ENCODE measurements at places on chromosomes 13 and 19.

DNA sequence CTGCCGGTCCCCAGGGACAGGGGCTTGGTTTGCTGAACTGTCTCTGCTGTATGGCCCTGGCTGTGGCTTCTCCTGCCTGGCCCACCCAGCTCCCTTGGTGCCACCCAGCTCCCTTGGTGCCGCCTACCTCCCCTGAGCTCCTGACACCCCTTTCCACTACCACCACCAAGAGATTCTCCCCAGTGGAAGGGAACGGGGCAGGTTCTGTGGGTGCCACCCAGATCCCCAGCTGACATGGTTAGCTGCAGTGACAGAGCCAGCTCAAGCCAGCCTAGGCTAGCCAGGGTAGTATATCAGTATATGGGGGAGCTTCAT, 28.5 kb upstream of the POP4 start:
- DNase-seq: no peak

DNA sequence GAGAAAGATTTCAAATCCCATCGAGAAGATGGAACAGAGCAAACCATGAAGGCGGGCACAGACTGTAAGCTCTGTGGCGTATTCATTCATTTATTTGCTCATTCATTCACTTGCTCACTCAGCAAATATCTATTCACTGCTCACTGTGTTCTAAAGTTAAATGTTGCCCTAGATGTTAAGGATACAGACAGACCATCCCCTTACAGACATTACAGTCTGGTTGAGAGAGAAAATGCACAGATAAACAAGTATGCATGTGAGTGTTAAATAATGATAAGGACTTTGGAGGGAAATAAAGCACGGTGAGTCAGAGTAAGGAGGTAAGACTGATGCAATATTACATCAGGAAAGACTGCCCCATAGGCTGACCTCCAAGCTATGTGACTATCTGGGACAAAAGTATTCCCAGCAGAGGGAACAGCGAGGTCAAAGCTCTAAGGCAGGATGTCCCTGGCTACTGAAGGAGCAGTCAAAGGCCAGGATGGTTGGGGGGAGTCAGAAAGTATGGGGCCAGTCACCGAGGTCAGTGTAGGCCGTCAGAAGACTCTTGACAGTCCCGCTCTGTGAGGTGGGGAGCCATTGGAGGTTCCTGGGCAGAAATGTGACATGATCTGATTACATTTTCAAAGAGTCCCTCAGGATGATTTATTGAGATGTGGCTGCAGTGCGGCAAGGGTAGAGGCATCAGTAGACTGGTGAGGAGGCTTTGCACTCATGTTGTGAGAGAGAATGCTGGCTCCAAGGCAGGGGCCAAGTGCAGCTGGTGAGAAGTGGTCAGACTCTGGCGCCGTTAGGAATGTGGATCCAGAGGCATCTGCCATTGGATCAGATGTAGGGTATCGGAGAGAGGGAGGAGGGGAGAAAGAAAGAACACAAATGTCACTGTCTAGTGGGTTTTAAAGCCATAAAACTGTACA, 37.9 kb downstream of the MBNL2 start:
- DNase-seq: peak; percentile 97

- DNase-seq: no peak
These were observed 52.8 kb downstream of the TNFRSF19 start for GRCh38 chr13:23622985-23623384.

DNA sequence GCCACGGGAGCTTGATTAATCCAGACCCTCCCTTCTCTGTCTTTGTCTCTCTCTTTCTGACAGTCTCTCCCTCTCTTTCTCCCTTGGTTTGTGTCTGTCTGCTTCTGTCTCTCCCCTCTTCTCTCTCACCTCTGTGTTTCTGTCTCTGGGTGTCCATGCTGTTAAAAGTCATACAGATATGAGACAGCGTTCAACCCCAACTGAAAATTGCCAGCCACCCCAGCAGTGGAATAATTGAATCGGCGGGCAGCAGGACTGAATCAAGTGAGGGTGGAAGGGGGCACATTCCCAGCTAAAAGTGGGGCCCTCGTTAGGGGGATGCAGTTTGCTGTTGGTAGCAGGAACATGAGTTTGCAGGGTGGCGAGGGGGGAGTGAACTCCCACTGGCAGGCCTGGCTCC, 43.7 kb downstream of the TINCR start:
- DNase-seq: no peak

DNA sequence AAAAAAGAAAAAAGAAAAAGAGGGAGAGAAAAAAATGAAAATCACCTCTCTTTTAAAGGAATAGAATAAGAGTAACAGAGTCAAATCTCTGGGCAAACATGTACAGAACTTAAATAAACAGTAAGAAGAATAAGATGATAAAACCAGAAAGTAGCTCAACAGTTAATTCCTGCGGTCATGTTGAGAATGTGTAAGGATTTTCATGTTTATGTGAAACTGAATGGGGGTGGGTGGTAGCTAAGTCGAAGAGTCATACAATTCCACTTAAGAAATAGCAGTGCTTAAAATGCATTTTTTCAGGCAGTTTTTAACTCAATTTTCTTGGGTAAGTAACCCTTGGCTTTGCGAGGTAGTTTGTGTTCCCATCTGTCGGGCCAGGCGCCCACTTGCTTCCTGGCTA, 60.9 kb downstream of the PEX11G start:
- DNase-seq: no peak

GRCh38 chr19:48992581-48993174, 431 bp downstream of the GYS1 start:
- DNase-seq: peak; percentile 70

DNA sequence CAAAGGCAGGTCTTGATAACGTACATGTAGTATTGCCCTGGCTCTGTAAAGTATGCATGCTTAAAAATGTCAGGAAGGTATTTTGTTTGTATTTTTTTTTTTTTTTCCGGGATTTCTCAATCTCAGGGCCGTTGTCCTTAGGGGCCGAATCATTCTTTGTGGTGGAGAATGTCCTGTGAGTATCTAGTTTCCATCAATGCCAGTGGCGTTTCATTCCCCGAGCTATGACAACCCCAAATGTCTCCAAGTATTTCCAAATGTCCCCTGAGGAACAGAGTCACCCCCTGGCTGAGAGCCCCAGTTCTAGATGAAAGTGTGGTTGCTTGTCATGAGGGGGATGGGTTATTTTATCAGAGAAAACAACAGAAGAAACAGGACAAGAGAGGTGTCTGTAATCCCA, 68.7 kb downstream of the ACSBG2 start:
- no peak for DNase-seq

DNA sequence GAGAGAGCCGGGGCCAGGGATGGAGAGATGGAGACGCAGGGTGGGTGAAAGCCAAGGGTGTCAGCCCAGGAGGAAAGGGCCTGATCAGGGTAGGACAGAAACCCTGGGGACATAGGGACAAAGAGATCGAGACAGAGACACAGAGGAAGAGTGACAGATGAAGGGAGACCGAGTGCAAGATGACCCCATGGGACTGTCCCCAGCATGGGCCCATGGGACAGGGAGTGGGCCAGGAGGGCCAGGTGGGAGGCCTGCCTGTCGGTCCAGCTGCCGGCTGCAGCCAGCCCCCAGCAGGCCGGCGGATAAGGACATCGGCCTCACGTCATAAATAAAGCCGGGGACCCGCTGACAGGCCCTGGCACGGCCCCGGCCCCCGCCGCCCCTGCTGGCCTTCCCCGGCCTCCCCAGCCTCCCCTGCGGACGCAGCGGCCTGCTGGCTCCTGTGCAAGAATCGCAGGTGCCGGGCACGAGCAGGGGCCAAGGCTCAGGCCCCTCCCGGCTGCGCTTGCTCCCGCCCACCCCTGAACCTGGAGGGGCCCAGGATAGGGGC, 6.3 kb downstream of the REX1BD start:
- no peak for DNase-seq

DNA sequence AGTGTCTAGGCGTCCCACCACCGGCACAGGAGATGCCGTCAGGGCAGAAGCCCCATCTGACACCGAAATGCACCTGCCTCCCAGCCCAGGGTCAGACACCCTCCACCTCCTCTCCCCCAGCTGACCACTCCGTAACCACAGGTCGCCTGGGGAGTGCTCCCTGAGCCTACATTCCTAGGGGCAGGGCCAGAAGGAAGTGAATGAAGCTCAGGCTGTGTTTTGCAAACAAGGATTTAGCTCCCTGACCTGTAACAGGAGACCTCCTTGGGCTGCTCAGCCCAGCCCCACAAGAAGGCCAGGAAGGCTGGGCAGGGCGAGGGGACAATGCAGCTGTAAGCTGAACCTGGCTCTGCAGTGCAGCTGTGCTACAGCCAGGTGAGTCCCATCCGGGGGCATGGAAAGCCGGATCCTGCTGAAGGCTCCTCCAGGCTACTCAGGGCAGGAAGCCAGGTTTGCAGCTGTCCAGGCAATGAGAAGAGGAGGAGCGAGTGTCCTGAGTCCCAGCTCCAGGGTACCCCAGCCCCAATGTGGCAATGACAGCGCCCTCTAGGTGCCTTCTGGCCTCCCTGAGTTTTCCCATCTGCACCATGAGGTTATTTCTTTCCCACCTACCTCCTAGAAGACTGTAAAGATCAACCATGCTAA, 42.1 kb downstream of the RHPN2 start:
- DNase-seq: no peak

DNA sequence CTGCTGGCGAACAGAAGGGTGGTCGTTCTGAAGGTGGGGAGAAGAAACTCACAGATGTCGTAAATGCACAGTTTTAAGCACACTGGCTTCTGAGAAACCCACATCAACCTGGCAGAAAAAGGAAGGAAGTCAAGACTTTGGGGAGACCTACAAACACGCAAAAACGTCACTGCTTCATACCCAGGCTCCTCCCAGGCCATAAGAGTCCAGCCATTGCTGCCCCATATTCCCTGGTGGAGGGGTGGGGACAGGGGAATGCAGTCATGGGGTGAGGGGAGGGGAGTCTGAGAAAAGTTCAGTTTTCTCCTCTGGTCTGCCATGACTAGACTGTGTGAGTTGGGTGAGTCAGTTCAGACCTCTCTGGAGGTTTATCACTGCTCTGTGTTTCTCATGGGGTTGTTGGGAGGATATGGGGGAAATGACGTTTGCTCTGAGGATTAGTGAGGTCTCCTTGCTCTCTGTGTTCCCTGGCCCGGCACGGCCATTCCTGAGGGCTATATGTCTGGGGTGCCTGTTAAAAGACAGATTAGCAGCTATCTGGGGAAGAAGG, 139.0 kb downstream of the FLT1 start:
- peak; percentile 14 for DNase-seq

DNA sequence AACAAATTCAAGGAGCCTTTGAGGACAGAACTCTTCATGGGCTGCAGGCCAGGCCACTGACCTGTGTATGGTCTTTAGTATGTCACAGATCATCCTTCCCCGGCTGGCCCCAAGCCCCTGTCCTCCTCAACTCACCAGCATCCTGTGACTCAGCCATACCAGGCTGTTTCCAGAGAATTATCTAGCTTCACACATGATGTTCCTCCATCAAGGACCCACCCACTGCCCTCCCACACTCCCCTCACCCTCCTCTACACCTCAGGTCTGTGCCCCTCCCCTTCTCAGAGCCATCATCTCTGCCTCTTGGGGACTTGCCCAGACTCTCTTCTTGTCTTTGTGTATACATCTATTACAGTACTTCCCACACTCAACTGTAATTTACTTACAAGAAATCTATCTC, 14.7 kb downstream of the DCT start:
- peak; percentile 52 for DNase-seq

- peak; percentile 45 for DNase-seq
These were observed 4.0 kb downstream of the KLF16 start for GRCh38 chr19:1859331-1859781.

- DNase-seq: no peak
These were observed 336.5 kb downstream of the MZT1 start for GRCh38 chr13:72390909-72391308.

All from OCI-M1 (cell line).